Cerebellum (tissue), 4 donors: ENCODE measurements at places on chromosomes 16 and 17. TPM values are rescaled to one million over a fixed set of nuclear protein-coding genes. Genes with fewer than 3 reads are reported as not detected.

- no peak for DNase-seq
Measured at GRCh38 chr17:44257815-44258760, 9.8 kb downstream of the SLC4A1 start.

GRCh38 chr17:43983515-43984411 is 20.7 kb upstream of the NAGS start:
- no peak for DNase-seq

Gene CCT6B
- 4.0 TPM for total RNA-seq

DNA sequence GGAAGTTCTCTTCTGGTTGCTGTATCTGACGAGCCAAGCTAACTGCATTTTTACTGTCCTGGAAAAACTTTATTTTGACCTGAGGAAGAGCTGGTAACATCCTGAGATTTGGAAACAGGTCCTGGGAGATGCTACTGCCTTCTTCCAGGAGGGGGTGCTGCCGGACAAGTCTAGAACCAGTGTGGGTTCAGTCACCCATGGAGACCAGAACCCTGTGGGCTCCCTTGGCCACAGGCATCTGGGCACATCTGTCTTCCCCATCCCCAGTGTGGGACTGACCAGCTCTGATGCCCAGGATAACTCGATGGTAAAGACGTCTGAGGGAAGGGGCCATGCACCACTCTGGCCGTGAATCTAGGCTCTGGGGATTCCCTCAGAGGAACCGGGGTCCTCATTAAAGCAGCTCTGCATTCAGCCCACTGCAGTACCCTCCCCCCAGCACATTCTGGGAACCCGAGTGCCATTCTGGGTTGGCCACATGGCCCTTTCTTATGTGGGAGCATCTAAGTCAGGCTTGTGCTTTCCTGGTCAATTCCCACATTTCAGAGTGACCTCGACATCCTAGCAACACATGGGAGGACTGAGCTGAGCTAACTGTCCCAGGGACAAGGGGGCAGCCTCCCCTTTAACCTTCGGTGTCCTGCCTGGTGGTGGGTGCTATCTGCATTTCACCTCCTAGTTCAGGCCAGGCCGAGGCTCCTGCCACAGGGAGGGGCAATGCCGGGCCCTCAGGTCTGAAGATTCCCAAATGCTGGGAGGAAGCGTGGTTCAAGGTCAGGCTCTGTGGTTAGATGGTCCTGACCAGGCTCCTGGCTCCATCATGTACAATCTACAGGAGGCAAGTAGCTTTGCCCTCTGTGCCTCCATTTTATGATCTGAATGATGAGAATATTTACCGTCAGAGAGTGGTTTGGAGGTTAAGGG is 6.4 kb downstream of the C16orf86 start:
- peak; percentile 82 for DNase-seq

DNA sequence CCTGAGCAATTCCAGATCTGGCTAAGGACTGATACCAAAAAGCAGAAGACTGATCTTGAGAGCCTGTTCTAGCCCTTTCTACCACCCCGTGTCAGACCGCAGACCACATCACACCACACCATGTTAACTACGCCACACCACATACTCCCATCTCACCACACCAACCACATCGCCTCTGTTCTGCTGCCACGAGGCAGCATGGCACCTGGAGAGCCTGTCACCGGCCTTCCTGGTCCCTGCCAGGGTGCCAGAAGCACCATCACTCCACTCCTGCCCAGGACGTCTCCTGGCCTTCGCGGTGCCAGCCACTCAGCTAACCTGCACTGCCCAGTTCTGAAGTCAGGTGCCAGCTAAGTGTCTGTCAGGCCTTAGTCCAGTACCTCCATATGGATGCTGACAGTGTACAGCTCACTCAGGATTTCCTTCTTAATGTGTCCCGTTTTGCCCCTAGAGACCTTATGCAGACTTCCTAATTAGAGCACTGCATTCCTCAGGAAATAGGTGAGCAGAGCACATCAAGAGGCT is 37.2 kb upstream of the BCAR1 start:
- DNase-seq: no peak

GRCh38 chr17:9646546-9646885 is 1.2 kb downstream of the USP43 start:
- DNase-seq: no peak

DNA sequence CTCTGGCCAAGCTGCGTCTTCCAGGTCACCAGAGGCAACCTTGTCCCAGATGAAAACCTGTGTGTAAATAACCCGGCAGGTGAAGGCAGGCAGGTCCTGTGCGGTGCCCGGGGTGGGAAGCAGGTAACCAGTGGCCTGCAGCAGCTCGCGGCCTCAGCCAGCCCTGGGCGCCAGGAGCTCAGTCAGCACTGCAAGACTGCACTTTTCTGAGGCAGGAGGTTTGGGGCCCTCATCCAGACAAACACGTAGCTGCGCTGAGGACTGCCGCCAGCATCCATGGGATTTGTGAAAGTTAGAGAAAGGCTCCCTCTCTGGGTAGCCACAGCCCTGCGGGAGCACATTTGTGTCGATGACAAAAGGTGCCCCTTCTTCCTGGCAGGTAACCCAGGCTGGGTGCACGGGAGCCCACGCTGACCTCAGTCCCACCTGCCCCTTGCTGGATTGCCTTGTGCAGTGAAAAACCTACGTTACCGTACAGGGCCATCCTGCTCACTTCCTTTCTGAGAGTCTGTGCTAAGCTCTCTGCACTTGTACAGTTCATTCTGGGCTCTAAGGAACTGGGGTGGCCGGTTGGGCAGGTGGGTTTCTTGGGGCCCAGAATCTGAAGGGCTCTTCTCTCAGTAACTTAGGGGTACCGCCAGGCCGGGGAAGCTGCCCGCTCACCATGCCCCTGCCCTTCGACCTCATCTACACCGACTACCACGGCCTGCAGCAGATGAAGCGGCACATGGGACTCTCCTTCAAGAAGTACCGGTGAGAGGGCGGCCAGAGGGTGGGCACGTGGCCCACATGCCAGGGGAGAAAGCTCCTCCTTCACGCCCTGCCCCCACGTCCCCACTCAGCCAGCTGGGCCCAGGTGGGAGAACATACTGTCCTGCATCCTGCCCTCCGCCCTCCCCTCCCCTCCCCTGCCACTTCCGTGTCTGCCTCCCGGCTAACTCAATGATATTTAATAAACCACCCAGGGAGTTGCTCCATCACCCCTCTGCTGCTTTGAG is 56.4 kb downstream of the MGAT5B start:
- DNase-seq: no peak

Gene SLC38A8
- 0.45 TPM for total RNA-seq

DNA sequence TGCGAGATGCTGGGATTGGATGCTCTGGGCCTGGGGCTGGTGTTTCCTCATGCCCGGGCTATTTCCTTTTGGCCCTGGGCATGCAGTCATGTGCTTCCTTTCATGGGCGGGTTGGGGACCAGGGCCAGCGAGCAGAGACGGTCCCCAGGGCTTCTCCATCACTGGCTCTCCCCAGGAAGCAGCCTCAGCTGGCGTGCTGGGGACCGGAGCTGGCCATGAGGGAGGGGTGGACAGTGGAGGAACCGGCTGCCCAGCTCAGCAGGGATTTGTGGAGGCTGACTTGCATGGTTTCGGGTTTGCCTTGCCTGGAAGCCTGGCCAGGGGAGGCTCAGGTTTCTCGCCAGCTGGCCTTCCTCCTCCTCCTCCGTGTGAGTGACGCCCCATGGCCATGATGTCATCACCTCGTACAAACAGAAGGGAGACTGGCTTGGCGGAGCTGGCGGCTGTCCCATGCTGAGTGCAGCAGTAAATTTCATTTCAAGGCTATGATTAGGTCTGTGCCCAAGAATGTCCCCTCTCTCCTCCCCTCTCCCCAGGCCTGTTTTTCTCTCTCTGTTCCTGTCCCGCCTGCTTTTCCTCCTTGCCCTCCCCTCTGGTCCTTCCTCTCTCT is 8.9 kb upstream of the TIMP2 start:
- peak; percentile 91 for DNase-seq

DNA sequence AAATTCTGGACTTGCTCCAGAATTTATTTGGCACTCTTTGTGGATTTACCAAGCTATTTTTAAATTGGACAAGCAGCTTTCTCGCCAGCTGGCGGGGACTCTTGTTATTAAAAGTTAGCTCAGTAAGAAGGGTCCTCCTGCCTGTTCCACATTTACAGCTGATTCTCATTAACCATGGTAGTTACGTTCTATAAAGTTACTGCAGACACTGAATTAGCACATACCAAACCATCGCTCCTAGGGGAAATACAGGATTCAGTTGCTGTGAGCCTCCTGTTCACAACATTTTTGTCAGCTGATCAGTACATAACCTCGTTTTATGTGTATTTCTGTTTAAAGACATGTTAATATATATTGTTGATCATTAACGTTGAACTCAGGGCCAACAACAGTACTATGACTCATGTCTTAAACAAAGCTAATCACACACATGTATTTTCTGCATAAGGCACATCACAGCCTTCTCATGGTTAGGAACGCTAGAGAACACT is 4.2 kb downstream of the LDAF1 start:
- peak; percentile 66 for DNase-seq

Gene KRTAP9-2
- total RNA-seq: not detected

GRCh38 chr16:85759136-85759535 is 8.2 kb upstream of the C16orf74 start:
- DNase-seq: no peak

- no peak for DNase-seq
Measured at GRCh38 chr16:53629607-53630312, 73.9 kb downstream of the RPGRIP1L start.
